CD8-positive, alpha-beta T cell (primary cell): ENCODE measurements at places on chromosomes 5 and 9.

- DNase-seq = no peak
These were observed 188.9 kb upstream of the RPS23 start for GRCh38 chr5:82466986-82467561.

DNA sequence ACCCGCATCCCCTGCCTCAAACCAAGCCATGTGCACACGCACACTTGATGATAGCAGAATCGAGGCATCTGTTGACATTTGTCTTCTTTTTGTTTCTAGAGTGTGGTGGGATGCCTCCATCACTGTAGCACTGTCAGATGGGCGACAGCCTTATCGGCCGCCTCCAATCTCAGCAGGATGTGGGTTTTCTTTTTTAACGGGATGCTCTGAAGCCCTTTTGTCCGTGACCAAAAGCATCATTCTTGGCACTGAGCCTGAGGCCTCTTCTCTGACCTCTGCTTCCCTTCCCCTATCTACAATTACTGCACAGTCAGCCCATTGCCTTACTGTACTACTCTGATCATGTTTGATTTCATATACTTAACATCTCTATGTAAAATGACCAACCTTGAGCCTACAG, 78.3 kb downstream of the LMNB1 start:
- DNase-seq = no peak

DNA sequence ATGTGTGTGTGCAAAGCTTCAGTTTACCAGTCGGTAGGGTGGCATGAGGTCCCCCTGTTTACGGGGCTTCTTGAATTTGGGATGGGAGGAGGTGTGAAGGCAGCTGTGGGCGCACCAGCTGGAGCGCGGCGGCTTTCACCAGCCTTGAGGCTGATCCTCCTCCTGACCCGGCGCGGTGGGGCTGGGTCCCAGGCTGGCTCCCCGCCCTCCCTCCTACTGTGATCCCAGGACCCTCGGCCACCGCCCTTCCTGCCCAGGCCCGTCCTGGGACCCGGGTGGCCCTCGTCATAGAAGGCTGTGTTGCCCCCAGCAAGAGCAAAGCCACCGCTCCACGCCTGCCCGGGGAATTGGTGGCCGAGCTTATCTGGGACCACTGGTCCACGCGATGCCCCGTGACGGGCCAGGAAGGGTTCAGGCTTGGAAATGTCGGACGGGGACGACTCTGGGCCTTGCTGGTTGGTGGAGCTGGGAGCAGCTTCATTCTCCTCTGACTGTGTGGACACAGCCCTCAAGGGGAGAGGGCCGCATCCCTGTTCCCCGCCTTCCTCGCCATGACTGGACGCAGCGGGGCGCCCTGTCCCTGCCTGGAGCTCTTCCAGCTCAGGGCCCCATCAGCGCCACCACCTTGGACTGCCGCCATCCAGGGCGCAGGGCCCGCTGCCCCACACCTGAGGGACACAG, 271.1 kb upstream of the IRX1 start:
- no peak for DNase-seq

DNA sequence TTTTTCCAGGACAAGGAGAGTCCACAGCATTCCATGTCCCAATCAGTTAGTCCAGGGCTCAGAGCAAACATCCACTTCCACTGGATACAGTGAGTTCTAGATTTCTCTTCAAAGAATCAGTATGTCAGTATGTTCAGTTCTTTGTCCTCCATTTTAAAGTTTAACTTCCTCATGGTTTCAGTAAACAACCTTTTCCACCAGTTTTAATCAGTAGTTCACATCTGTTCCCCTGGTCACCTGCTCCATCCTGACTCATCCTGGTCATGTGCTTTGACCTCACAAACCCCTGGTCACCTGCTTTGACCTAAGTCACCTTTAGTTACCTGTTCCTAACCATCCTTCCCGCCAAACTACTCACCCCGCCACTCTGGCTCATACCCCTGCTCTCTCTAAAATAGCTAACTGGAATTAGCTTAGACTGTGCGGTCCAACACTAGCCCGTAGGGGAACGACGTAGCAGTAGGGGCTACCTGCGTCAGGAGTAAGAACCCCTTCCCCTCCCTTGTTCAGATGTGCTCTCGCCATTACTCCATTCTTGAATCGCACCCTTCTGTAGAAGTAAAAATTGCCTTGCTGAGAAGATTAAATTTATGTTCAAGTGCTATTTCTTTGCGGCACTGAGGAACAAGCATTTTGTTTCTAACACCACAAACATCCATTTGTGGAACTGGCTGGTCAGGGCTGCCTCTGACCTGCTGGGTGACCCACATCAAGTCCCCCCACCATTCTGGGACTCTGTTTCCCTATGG, 5.5 kb downstream of the ENG start:
- DNase-seq = no peak

DNA sequence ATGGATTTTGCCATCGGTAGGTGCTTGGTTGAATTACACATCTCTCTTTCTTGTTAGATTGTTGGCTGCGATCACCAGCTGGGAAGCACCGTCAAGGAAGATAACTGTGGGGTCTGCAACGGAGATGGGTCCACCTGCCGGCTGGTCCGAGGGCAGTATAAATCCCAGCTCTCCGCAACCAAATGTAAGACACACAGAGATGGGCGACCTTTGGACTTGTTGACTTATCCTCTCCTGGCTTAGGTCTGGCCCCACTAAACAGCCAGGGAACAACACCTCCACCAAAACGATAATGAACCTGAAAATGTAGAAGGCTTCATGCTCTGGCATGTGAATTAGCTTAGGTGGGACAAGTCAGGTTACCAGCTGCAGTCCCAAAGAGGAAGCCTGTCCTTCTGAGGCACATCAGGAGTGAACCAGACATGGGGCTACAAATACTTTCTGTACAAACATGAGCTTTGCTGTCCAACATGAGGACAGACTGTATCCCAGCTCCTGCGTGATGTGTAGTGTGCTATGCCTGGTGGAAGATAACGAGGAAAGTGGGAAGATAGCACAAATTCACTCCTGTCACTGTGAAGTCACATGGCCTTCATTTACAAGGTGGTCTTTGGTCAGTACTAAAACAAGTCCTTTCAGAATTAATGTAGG, 148.4 kb downstream of the ADAMTSL1 start:
- no peak for DNase-seq

GRCh38 chr5:153571162-153571561, 80.7 kb downstream of the GRIA1 start:
- no peak for DNase-seq

DNA sequence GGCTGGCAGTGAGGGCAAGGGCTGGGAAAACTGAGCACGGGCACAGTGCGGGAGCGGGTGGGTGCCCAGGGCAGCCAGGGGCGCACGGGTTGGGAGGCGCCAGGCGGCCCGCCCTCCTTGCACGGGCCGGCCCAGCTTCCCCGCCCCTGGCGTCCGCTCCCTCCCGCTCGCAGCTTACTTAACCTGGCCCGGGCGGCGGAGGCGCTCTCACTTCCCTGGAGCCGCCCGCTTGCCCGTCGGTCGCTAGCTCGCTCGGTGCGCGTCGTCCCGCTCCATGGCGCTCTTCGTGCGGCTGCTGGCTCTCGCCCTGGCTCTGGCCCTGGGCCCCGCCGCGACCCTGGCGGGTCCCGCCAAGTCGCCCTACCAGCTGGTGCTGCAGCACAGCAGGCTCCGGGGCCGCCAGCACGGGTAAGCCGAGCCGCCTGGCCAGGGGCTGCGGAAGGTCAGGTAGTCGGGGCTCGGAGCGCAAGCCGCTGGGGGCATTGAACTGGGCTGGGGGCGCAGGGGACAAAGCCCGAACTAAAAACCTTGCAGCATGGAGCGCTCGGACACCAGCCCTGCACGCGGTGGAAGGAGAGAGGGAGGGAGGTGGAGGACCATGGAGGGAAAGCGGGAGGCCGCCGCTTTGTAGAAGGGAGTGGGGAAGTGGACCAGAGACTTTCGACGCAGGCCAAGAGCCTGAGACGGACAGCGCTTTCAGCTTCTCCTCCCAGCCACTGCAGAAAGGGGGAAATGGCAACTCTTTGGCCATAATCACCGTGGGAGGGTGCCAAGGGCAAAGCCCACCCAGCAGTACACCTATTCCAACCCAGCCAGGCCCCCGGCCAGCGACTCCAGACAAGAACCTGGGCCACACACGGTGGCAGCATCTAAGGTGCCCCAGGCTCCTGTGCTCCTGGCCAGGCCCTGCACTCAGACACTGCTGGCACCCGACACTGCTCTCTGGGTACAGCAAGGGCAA, at the start of gene TGFBI:
TGFBI (plus strand) TSS at position 207 of the 961 bp plus-strand sequence; CDS start at position 275, 68 bp downstream.
- DNase-seq = no peak

GRCh38 chr5:159341906-159342310, 11.6 kb upstream of the IL12B start:
- peak; percentile 28 for DNase-seq

DNA sequence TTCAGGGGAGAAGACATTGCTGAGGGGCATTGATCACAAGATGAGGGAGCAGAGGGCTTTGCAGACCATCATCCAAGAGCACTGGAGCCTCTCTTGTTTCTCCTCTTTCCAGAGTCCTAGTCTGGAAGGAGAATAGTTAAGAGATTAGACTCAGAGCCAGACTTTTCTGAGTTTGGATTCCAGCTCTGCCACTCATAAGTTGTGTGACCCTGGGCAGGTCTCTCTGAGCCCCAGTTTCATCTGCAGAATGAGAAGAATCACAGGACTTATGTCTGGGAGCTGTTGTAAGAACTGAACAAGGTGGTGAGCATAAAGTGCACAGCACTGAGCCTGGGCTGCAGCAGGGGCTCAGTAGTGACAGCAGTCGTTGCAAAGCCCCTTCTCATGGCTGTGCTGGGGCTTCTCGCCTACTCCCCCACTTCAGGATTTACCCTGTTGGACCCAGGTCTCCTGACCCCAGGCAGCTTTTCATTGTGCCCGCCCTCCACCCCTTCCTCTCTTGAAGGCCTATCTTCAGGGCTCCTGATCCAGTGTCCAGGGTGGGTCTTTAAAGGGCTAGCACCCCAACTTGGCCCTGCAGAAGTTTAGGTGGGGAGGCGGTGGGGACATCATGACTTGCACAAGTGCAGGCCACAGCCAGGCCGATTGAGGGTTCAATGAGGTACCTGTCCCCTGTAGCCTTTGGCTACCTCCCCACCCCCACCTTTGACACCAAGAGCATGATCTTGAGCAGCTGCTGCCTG, 1.5 kb downstream of the SYNPO start:
- DNase-seq = no peak

DNA sequence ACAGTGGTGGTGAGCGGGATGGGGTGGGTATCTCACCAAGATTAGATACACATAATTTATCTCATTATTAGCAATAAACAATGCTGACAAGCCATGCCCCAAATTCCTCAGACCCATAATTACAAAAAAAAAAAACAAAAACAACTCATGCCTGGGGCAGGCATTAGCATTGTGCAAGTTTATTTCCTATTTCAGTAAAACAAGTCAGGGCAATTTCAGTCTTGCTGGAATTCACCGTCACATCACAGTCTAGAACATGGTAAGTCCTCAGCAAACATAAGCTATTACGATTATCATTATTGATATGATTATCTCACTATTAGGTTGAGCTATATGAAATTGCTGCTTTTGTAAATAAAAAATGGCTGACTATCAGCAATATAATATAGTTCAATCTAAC, 57.5 kb upstream of the GNAQ start:
- DNase-seq = no peak
